ENCODE measurements at places on chromosomes 12 and 14.

DNA sequence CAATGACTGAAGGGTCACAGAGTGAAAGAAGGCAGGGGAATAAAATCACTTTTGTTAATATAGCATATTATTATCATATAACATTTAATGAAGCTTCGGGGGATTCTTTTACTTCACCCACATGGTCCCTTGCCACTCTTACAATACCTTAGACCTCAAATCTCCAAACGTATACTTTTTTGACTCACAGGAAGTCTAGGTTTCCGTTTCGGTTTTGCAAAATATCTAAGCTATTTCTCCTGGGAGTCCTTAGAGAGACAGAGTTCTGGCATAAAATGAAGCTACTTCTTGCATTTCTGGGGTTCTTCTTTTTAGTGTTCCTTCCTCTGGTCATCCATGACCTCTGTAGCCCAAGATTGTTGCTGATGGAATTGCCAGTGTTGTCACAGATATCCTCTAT, 590.5 kb upstream of the ATP2B1 start:
- no peak for DNase-seq

DNA sequence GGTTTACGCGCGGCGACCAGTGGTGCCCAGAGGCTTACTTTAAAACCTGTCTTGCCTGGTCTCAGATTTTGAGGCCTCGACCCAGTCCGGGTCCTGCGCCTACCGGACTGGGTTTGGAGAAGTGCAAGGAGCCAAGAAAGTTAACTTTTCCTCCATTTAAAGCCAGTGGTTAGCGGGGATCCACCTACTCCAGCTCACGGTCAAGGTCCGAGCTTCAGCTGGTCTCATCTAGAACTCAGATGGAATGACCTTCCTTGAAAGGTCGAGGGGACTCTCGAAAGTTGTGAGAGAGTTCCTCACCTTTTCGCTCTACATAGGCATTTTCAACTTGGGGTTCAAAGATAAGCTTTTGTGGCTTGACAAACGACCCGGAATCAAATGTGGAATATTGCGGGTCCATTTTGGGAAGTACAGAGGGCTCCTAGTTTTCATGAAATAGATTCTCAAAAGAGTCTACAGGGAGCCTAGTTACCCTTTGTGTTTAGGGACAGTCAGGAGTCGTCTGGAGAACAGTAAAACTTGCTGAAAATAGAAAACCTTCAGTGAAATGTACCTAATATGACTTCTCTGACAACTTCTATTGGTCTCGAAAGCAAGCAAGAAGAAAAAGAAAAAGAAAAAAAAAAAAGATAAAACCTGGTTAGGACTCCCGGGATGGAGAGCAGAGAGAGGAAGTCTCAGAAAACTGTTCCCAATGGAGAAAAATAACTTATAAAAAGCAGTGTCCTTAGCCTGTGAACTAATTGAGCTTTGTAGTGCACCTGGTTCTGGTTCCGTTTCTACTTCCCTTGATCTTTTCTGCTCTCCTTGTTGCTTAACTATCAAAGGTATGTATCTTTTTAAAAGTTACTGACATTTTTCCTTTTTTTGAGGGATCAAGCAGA, 1.4 kb downstream of the KCNMB4 start:
- DNase-seq = peak; percentile 12

DNA sequence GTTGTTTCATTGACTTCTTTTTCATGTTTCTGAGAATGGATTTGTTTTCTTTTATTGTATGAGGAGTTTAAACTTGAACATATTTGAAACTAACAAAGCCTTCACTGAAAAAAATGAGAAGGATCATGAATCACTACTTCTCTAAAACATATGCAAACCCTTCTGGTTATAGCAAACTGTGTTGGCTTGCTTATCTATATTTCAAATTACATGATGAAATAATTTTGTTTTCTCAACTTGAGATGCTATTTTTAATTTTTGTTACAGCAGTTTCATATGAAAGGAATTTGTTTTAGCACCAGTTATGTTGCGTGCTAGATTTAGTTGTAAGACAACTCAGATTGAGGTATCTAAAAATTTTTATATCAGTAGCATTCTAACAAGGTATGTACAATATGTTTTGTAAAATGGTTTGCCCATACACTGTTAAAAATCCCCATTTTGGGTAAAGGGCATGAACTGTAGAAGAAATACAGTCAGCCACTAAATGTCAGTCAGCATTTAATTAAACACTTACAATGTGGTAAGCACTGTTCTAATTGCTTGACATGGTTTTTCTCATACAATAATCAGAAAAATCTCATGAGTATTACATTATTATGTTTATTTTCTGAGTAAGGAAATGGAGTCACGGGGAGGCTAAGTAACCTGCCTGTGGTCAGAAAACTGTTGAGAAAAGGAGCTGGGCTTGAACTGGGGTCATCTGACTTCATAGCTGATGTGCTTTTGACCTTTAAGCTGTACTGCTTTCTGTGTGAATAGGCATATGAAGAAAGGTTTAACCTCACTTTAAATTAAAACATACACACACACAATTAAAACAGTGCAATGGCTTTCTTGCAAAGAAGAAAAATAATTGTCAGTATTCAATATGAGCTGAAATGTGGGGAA, 105.7 kb downstream of the PLEKHA5 start:
- no peak for DNase-seq

- DNase-seq = peak; percentile 69
Observed at GRCh38 chr12:96177013-96177412, 17.2 kb upstream of the ELK3 start.

DNA sequence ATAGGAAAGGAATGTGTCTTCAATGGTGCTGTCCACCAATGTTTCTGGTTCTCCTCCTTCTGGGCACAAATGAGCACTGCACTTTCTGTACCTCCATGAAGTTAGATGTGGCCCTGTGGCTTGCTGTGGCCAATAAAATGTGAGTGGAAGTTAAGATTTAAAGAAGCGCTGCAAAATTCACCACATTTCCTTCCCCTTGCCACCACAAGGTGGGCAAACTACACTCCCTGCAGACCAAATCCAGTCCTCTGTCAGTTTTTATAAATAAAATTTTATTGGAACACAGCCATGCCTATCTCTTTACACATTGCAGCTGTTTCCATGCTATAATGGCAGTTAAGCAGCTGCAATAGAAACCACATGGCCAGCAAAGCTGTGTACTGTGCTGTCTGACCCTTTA, 141.4 kb upstream of the TMPO start:
- peak; percentile 24 for DNase-seq

GRCh38 chr12:117067638-117068037, 31.6 kb downstream of the TESC start:
- DNase-seq = no peak

GRCh38 chr12:113190761-113191160, 5.2 kb downstream of the RITA1 start:
- DNase-seq = no peak

DNA sequence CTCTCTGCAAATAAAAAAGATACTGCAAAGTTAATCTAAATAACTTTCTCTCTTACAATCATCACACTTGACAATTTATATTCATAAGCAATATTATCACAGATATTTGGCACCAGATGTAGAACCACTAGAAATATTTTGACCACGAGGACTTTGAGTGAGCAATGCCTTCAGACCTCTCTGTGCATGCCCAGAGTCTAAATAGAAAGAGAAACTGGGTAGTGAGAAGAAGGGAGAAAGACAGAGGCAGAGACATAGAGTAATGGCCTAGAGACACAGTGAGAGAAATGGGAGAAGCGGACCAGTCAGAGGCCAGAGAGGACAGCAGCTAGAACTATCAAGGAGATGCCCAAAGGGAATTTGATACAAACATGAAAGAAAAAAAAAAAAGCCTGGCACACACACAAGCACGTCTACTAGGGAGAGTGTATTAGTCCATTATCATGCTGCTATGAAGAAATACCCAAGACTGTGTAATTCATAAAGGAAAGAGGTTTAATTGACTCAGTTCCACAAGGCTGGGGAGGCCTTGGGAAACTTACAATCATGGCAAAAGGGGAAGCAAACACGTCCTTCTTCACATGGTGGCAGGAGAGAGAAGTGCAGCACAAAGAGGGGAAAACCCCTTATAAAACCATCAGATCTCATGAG, 41.1 kb downstream of the BMP4 start:
- no peak for DNase-seq

GRCh38 chr14:65084554-65085505, 17.5 kb downstream of the MAX start:
- DNase-seq = no peak

DNA sequence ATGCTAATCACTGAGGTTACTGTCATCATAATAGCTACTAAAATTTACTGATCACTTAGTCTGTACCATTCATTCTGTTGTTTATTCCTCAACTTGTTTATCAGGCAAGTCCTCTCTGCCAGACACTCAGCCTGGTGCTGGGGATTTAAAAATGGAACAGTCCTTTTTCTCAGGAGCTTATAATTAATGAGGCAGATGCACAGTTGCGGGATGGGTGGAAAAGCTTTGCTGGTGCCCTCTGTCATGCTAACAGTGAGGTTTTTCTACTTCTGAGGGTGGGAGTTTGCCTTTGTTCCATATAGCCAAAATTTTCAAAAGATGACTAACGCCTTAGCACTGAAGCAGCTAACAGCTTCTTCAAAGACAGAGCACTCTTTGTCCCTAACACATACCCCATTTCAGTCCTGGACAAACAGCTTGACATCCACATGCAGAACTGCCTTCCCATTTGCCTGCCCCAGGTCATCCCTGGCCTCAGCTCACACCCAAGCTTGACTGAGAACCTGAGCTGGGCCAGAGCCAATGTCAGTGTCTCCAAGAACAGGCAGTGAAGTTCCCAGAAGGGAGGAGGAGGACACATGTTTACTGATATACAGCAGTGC, 30.8 kb upstream of the HSPB8 start:
- no peak for DNase-seq

Data from AG20443 (cell line).